NCI-H1105 (cell line): ENCODE measurements at places on chromosomes 7 and 10.

GRCh38 chr10:36666451-36666850 is 458.9 kb upstream of the ANKRD30A start:
- no peak for DNase-seq

DNA sequence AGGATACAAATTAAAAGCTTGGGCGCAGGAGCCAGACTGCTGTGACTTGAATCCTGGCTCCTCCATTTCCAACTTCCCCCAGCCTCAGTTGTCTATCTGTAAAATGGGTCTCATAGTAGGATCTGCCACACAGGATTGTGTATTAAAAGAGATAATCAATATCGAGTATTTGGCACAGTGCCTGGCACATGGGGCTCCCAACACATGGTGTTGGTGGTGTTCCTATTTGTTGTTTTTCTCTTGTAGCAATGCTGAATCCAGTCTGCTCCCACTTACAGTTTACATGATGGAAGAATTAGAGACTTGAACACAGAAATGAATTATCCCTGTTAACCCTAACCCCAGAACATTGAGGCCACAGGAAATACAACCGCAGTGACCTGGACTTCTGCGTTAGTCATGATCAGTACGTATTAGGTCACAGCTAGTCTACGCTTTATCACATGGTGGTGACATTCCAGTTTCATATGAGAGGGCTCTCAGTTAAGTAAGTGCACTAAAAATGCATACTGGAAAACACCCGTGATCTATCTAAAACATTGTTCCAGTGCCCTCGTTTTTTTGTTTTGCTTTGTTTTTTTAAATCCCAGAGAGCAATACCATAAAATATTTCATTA is 169.5 kb upstream of the KLF14 start:
- no peak for DNase-seq

GRCh38 chr7:92953657-92954056 is 117.3 kb upstream of the CDK6 start:
- no peak for DNase-seq

GRCh38 chr10:13492493-13493180 is 36.2 kb downstream of the BEND7 start:
- DNase-seq, result no peak

GRCh38 chr10:47376522-47377220 is 7.4 kb downstream of the ZNF488 start:
- DNase-seq, result no peak
